Fibroblast of villous mesenchyme (primary cell): ENCODE measurements at places on chromosomes 1 and 21. TPM values are rescaled to one million over a fixed set of nuclear protein-coding genes. Genes with fewer than 3 reads are reported as not detected.
A peak's percentile ranks its signal among the peaks of the same experiment; 100 is the strongest.

The FCRL5 gene
- total RNA-seq, result not detected in 2 replicates

The FAM72B gene
- total RNA-seq, result 0.97 and 5.2 TPM in 2 replicates

The IL23R gene
- not detected in 2 replicates for total RNA-seq

The RAB25 gene
- total RNA-seq, result not detected in 2 replicates

DNA sequence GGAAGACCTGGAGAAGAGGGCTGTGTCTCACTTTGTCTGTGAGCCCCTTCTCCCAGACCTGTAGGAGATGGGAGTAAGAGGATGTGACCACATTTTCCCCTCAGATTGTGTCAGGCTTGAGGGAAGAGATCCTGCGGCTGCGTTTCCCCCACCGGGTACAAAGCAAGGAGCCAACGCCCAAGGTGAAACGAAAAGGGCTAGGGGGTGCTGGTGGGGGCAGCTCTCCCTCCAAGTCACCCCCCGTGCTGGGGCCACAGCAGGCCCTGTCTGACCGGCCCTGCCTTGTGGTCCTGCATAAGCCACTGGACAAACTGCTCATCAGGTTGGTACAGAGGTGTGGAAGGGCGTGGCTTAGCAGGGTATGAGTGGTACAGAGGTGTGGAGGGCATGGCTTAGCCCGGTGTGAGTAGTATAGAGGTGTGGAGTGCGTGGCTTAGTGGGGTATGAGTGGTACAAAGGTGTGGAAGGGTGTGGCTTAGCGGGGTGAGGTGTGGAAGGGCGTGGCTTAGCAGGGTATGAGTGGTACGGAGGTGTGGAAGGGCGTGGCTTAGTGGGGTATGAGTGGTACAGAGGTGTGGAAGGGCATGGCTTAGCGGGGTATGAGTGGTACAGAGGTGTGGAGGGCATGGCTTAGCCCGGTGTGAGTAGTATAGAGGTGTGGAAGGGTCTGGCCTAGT is 30.6 kb downstream of the HYI start:
- no peak for DNase-seq

GRCh38 chr1:61158591-61158990 is 76.2 kb downstream of the NFIA start:
- DNase-seq, result no peak

DNA sequence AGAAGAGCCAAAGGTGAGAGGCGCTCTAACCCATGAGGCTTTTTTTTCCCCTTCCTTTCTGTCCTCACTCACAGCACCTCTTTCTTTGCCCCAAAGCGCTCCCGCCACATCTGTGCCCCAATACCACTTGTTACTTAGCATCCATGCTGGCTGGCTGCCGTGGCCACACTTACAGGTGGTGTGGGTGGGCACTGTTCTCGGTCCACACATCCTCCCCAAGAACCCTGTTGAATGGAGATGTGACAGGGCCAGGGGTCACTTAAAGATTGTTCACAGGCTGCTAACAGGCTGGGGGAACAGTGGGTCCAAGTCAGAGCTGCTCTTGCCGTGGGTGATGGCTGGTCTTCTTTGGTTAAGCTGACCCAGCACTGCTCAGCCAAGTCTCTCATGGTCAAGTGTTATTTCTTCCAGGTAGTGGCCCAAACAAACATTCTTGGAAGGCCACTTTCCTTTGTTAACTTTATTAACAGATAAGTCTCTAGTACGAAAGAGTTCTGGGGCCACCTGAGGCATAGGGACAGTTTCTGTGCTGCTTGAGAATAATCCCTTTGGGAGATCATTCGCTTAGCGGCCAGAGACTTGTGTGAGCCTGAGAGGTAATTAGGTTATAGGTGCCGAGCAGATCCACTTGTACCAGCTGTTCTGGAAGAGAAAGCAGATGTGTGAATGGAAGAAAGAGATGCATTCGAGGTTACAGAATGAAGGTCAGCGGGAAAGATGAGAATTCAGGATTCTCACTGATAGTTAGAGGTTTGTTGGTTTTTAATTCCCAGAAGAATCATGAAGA is 62.6 kb upstream of the IRF2BP2 start:
- no peak for DNase-seq

DNA sequence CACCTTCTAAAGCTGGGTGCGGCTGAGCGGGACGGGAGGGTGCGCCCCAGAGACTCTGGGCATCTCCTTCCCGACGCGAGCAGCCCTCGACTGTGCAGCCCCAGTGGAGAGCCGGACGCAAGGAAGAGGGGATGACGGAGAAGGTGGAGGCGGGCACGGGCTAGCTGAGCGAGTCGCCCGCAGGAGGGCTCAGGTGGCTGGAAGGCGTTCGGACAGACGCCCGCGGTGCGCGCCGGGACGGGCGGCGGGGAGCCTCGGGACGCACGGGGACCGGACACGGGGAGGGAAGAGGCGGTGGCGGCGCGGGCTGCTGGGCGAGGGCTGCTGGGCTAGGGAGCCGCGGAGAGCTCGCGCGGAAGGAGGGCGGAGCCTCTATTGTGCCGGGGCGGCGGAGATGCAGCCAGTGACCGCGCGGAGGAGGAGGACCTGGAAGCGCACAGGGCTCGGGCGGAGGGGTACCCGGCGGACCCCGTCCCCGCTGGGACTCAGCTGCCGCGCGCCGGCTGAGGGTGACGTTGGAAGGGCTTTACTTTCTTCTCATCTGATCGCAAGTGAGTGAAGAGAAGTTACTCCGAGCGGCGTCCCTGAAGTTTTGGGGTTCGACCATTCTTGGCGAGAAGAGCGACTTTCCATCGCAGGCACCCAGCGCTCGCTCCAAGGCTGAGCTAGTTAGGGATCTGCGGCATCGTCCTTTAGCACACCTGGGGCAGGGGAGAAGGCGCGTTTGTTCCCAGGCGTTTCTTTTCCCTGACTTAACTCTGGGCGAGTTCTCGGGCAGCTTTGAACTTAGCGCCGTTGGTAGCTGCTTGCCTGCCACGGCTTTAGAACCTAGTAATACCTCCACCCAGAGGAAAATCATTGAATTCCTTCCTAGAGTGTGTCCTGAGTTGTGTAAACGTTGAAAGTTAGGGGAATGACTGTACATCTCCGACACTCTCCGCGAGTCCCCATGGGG is at the start of gene OLFML2B:
OLFML2B (minus strand) TSS at position 323 of the 955 bp plus-strand sequence. CDS start 439 bp downstream, outside the sequence.
- peak; percentile 76 for DNase-seq

- DNase-seq, result no peak
Measured at GRCh38 chr1:38541223-38541622, 318.3 kb downstream of the RRAGC start.

- no peak for DNase-seq
Measured at GRCh38 chr1:6835139-6835538, 49.9 kb downstream of the CAMTA1 start.

GRCh38 chr1:17682400-17682799 is 72.7 kb upstream of the ACTL8 start:
- DNase-seq, result no peak

DNA sequence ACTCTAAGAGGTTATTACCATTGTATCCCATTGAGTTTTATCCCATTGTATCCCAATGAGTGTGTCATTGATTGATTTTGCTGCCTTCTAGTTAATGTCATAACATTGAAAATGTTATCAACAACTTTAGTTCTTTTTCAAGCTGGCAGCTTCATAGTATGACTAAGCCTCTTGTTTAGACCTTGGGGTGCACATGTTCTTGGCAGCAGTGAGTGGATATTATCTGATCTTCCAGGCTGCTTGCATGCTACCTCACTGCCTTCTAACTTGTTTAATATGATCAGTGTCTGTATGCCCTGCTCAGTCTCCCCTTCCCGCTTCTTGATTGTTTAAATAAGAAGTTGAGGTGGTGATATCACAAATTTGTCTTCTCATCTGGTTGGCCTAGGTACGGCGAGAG is 24.6 kb downstream of the NTPCR start:
- peak; percentile 49 for DNase-seq
